Activated T-cell treated with anti-CD3 and anti-CD28 coated beads, Interleukin-2, amount 50 U/mL, for 4 hours (primary cell): ENCODE measurements at places on chromosomes 13 and 19.

DNA sequence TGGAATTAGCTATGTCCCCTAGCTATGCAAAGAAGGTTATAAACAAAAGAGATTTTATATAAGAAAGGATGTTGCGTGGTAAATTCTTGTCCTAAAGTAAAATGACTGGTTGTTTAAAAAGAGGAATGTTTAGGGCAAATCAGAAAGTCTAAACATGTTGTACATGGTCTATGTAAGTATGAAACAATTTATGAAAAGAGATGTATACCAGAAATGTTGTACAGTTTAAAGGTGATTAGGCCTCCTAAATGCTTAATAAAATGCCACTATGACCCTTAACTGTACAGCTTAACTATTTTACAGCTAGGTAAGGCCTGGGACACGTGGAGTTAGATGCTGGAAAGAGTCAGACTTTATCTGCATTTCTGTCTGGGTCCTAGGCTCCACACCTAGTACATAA lies 775.9 kb upstream of the KLHL1 start:
- DNase-seq = no peak

GRCh38 chr13:76620036-76620435 lies 266.2 kb downstream of the KCTD12 start:
- DNase-seq = no peak

- DNase-seq = no peak
Observed at GRCh38 chr13:87894059-87894458, 222.9 kb downstream of the SLITRK5 start.

DNA sequence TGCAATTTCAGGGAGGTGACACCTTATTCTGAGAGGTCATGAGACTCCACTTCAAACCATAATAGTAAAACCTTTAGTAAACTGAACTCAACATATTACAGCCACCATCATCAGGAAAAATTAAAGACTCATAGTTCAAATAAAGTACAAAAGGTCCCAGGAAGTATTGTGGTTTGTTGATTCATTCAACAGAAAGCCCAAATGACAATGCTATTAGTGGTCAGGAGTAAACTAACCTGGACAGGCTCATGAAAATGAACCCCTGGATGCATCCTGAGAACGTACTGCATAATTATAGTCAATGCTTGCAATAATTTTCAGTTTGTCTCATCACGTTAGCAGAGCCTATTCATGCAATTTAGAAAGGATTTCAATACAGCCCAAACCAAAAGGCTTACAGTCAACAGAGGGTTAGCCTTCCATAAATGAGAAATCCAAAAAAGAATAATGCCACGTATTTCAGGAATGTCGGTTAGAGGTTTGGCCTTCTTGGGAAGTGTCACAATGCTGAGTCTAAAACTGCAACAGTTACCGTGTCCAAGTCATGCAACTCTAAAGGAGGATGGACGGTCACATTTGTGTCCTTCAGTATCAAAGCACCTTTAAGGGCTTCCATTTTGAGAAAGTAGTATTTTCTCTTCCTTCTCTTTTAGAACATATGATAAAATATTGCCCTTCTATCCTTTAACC lies 280.8 kb downstream of the ABCC4 start:
- DNase-seq = no peak

GRCh38 chr19:22605275-22606211 lies 28.6 kb upstream of the ZNF492 start:
- no peak for DNase-seq

DNA sequence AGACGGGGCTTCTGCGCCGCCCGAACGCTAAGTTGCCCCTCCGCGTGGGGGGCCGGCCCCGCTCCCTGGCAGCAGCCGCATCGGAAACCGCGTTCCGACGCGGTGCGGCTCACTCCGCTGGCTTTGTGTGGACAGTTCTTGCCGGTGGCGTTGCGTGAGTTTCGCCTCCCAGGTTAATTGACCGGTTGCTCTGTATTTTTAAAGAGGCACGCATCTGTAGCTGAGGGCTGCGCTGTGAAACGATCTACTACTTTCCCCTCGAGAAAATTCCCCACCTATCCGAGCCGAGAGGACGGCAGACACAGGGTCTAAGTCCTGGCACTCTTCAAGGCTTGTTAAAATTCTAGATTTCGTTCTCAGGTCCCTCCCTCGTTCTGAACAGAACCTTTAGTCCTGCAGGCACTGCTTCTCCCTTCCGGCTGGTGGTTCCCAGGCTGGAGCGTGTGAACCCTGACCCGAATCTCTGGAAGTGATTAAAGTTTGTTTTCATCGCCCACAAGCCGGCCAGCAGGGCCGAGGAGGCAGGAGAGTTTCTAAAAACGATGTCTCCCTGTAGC lies 933 bp downstream of the ARHGEF7 start:
- DNase-seq = no peak

DNA sequence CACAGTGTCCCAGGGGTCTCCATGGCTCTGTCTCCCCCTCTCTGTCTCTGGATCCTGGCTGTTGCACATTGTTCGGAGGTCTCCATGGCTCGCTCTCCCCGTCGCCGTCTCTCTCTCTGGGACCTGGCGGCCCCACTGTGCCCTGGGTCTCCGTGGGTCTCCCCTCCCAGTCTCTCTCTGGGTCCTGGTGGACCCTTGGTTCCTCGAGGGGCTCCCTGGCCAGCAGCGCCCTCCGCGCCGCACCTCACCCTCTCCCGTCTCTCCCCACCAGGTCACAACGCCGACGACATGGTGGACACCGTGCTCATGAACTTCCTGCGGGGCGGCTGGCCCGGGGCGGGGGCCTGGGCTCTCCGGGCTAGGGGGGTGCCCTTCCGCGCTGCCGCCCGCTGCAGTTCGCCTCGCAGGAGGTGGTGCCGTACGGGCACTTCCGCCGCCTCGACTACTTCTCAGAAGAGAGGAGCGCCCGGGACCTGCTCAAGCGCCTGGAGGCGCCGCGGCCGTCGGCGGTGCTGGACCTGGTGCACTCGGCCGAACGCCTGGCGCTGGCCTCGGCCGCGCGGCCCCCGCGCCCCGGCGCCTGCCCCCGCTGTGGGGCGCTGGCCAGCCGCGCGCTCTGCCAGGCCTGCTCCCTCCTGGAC lies 29.1 kb downstream of the SIGLEC5 start:
- no peak for DNase-seq

DNA sequence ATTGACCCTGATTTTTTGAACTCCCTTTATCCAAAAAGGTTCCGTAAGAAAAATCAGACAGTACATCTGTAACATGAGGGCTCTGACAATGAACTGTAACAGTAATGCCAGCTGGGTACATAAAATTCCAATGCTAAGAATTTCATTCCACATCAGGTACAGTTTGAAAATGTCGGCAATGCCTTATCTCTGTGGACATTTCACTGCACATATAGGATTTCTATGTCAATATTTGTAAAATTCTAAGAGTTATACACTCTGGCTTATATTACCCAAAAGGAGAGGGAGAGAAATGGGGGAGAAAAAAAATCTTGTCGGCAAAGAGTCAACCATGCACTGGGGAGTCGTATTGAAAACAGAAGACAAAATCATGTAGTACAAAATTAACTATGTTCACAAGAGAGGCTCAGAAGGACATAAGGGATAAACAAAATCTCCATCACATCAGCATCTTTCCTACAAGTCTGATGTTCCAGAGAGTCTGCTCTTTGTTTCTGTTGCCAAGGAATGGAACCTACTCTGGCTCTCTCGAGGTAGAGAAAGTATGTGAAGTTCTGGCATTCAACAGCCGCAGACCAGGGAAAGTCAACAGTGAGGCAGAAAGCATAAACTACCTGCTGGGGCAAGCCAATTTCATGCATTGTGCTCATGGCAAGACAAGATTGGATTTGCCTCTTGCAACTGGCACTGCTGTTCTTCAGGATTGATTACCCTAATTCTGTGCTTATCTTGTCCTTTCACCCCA lies 72.4 kb downstream of the STARD13 start:
- DNase-seq = no peak

DNA sequence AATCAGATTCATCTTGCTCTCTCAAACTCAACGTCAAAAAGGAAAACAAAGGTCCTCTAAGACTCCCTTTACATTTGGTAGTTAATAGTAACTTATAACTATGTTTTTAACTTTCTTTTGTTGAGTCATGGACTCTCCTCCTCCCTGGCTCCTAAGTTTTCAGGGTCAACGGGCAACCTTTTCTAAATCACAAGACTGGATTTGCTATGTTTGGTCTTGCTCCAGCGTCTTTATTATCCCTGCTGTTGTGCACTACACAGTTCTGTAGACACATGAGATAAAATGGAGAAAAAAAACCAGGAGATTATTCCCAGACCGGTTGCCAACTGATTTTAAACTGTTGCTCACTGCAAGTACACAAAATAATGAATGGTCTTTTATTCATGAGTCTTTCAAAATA lies 1.9 kb upstream of the ITM2B start:
- no peak for DNase-seq

GRCh38 chr19:1725100-1726064 lies 27.9 kb upstream of the ONECUT3 start:
- peak; percentile 14 for DNase-seq

GRCh38 chr13:51822106-51822815 lies 18.3 kb upstream of the DHRS12 start:
- DNase-seq = no peak

DNA sequence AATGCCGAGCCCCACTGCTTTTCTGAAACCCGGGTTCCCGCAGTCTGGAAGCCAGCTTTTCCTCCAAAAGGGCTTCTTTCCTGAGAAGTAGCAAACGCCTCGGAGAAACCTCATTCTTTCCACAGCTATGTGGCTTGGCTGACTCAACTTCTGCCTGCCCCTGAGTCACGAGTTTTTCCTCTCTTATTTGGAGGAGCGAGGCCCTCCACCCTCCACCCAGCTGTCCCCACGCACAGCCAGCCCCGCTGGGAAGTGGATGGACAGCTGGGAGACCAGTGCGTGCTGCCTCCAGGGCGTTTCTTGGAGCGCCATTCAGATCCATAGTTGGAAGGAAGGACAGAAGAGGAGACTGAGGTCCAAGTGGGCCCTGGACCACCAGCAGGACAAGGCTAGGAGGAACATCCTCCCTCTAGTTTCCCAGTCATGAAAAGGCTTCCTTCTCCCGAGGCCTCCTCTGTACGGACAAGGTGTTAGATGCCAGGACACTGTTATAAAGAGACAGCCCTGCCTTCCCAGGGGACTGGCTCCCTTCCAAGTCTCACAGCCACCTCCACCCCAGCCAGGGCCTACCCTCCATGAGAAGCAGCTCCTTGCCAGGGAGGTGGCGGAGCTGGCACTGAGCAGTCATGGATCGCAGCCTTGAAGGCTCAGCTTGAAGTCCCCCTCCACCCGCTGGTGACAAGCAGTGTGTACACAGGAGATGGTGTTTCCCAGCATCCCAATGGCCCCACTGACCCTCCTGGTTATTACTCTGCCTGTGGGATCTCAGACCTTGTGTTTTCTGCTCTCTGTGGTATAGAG lies 2.5 kb upstream of the PLEKHF1 start:
- DNase-seq = no peak

GRCh38 chr19:39109641-39110040 lies 15.9 kb upstream of the PAK4 start:
- no peak for DNase-seq

GRCh38 chr19:42191330-42191729 lies 26.1 kb downstream of the DEDD2 start:
- DNase-seq = no peak

DNA sequence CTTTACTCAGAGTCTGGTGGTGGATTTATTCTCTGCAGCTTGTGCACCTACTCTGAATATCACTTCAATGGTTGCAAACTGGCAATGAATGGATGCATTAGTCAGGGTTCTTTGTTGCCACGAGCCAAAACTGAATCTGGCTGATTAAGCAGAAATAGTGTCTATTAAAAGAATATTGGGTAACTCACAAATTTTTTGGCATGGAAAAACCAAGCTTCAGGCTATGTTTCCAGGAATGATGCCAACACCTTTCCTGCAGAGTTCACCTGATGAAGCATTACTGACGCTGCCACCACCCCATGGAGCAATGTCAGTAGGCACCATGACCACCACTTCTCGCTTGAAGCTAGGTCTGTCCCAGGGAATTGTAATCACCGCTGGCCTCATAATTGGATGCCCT lies 597.8 kb upstream of the SLC10A2 start:
- no peak for DNase-seq

GRCh38 chr19:19181488-19181998 lies 10.4 kb downstream of the BORCS8 start:
- no peak for DNase-seq

- DNase-seq = no peak
Observed at GRCh38 chr13:95121516-95121915, 179.7 kb downstream of the ABCC4 start.

DNA sequence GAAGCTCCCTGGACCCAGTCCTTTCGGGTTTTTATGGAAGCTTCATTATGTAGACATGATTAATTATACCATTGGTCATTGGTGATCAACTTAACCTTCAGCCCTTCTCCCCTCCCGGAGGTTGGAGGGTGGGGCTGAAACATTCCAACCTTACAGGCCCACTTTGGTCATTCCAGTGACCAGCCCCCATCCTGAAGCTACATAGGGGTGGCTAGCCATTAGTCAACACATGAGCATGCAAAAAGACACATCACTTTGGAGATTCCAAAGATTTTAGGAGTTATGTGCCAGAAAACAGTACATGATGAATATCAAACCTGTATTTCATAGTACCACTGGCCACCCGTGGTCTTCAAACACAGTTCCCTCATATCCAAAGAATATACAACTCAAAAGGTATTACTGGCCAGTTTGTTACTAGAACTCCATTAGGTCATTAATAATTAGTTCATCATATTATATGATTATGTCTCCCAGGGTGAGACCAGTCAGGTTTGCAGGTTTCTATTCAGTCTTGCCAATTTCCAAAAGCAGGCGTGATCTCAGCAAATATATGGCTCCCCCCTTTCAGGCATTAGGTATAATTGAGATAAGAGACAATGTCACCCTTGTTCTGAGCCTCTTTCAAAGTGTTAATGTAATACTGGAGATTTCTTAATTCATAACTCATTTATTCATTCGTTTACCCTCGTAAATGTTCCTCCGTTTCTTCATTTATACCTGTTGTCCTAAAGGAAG lies 11.1 kb downstream of the PPP5C start:
- DNase-seq = no peak
